ENCODE measurements at places on chromosomes 11 and 22.

GRCh38 chr22:25104367-25104766 is 95.3 kb upstream of the CRYBB3 start:
- no peak for DNase-seq

- no peak for DNase-seq
Measured at GRCh38 chr22:29879753-29880152, 3.2 kb upstream of the MTMR3 start.

DNA sequence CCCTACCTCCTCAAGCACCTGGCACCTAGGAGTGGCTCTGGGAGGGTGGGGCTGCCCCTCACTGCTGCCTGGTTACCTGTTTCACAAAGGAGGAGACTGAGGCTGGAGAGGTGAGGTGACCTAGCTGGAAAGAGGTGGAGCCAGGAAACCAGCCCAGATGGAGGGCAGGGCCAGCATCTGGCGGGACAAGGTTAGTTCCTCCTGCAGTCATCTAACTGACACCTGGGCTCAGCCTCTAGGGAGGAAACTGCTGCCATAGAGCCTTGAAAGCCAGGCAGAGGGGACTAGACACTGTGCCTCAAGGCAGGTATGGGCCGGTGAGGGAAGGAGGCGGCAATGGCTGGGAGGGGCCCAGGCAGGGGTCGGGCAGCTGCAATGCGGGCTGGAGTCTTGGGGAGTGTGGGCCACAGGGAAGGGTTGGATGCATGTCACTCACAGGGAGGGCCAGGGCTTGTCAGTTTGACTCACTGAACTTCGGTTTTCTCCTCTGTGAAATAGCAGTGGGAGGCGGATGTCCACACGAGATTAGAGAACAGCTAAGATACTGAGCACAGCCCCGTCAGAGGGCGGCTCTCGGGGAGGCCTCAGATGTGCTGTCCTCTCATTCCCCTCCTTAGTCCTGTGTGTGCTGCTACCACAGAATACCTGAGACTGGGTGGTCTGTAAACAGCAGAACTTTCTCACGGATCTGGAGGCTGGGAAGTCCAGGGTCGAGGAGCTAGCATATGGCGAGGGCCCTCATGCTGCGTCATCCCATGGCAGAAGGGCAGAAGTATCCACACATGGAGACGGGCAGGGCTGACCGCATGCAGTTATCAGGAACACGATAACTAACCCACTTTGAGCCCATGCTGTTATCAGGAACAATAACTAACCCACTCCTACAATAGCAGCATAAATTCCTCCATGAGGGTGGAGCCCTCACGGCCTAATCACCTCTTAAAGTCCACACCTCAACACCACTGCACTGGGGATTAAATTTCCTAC is 16.1 kb downstream of the MGAT3 start:
- no peak for DNase-seq

GRCh38 chr22:43402128-43402527 is 9.7 kb upstream of the MPPED1 start:
- DNase-seq: no peak

GRCh38 chr22:28015676-28016601 is 96.9 kb upstream of the PITPNB start:
- no peak for DNase-seq

- DNase-seq: no peak
Measured at GRCh38 chr11:93623179-93623578, 38.3 kb upstream of the CEP295 start.

DNA sequence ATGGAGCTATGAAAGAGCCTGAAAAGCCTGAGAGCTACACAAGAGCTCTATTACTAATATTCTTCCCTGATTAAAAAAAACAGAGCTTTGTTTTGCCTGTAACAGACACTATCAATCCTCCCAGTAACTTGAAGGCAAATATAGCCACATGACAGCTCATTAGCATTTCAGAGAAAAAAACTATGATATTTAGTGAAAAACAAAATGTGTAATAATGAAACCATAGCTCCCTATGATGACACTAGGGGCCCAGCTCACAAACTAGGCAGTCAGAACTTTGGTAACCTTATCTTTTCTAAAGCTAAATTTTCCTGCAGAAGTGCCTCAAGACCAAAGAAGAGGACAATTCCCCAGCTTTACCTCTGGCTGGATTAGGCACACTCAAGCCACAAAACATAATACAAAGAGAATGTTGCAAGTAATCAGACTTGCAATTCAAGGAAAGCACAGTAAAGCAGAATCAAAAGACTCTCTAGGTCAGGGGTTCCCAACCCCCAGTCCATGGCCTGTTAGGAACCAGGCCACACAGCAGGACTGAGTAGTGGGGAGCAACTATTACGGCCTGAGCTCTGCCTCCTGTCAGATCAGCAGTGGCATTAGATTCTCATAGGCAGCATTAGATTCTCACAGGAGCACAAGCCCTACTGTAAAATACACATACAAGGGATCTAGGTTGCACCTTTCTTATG is 53.3 kb downstream of the MRTFA start:
- DNase-seq: no peak

DNA sequence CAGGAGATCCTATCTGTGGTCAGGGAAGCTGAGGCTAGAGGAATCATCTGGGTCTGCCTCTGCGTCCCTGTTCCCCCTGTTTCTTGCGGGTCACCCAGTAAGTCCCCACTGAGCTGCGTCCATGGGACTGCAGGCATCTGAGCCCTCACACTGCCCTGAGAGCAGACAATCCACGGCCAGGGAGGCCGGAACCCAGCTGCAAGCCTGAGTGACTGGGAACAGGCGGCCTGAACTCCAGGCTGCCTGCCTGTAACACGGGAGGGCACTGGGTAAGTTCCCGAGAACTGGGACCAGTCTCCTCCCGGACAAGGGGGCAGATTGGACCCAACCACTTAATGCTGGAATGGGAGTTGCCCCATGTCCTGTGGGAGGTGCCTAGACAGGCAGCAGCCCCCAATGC is 727.4 kb downstream of the BRD1 start:
- DNase-seq: no peak

DNA sequence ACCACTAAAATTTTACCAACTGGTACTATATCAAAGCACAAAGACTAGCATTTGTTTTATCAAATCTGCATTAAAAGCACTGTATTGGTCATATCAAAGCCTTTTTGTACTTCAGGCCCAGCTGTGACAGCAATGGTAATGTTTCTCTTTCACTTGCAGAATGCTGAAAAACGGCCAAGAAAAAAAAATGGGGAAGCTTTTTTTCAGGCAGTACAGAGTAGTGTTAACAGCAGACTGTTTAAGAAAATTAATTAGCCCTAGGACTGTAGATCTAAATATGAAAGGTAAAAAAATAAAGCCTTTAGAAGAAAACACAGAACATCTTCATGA is 33.3 kb downstream of the DENND5A start:
- DNase-seq: no peak

GRCh38 chr11:126061707-126062678 is 673 bp downstream of the CDON start:
- no peak for DNase-seq

DNA sequence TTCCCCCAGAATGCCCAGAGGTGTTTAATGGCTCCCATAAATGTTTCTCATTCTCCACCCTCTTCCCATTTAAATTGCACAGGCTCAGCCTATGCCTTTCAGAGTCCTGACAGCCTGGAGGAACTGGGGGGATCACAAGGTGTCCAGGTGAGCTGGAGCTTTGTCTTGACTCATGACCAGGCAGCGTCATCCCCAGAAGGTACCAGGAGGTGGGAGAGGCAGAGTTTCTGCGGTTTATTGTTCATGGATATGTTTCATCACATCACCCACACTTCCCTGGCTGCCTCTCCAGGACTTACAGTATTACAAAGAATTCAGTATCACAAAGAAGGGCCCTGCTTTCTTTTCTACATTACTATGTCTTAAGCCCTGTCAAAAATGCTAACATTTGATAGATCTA is 103.2 kb upstream of the GALNT18 start:
- no peak for DNase-seq

DNA sequence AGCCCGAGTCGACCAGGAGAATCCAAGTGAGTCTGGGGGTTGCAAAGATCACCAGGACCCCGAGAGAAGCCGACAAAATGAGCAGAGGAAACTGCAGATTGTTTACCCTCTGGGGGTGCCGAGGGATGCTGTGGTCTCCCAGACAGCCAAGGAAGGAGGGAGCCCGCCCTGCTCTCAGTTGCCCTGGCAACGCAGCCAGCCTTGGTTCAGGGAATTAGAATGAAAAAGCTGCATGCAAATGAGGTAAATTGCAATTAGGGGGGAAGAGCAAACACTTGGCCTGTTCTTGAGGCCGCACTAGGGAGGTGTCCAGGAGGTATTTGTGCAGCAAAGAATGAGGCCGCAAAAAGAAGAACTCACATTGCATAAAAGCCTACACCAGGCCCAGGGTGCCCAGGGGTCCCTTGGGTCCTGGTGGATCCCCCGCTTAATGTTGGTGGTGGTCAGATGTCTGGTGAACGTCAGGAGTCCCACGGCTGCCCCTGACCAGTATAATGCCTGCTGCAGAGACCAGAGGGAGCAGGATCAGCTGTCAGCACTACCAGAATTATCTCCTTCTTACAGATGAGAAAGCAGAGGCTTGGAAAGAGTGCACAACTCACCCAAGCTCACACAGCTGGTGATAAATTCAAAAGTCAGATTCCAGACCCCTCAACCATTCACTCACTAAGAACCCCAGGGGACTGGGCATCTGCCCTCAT is 40.3 kb upstream of the ATXN10 start:
- DNase-seq: no peak

- no peak for DNase-seq
Measured at GRCh38 chr11:115092516-115092915, 411.7 kb downstream of the CADM1 start.

DNA sequence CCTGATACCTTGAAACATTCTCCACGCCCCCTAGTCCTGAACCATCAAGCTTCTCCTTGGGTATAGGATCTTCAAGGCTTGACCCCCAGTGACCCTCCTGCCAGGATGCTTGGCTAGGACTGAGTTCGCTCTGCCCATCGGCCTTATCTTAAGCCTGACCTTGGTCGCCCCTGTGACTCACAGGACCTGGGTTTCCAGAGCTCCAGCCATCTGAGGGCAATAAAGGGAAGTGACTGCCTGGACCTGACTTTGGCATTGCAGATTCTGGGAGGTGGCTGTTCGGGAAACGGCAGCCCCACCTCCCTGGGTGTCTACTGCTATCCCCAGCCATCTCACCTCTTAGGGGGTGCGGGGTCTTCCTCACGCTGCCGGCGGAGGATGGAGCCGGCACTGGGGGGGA is 15.4 kb downstream of the CARD10 start:
- no peak for DNase-seq

Measured in CD4-positive, alpha-beta T cell treated with Interleukin-4 for 4 hours (primary cell).